CD4-positive, alpha-beta T cell treated with Interleukin-17A for 4 hours (primary cell): ENCODE measurements at places on chromosomes 16 and 17.

GRCh38 chr17:80318166-80318565 lies 57.5 kb downstream of the RNF213 start:
- no peak for DNase-seq

GRCh38 chr16:19294156-19294649 lies 8.7 kb downstream of the CLEC19A start:
- no peak for DNase-seq

DNA sequence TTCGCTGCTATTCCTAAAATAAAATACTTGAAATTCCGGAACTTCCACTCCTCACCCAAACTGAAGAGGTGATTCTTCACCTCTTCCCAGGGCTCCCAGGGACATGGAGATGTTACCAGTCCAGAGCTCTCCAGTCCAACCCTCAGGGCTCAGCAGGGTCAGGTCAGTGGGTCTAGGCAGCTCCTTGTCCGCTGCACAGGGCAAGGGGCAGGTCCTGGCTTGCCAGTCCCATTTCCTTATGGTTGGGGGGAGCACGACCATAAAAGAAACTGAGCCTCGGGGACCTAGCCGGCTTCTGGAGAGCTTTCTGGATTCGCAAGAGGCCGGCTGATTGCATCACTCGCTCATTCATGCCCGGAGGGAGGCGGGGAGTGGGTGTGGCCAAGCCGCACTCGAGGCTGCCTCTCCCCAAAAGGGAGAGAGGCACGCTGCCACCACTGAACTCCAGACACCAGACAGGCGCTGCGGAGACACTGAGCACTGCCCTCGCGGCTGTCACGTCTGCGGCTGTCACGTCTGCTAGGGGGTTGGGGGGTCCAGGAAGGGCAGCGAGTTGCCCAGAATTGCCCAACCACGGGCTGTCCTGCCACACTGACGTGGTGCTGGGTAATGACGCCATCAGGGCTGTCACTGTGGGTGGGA lies 15.8 kb downstream of the SLC7A5 start:
- DNase-seq, result peak; percentile 94

DNA sequence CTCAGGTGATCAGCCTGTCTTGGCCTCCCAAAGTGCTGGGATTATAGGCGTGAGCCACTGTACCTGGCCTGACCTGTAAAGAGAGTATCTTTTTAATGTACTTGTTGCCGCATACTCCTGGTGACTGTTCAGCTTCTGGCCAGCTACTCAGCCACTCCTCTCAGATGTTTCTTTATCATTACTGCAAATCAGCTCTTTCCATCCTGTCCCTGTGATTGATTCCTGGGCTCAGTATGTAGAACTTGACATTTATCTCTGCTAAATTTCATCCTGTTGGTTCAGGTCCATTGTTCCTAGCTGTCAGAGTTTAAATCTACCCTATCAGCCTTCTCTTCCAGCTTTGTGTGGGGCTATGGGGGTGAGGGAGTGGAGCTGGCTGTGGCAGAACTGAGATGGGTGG lies 211.5 kb upstream of the ASIC2 start:
- DNase-seq, result no peak

- DNase-seq, result peak; percentile 78
Observed at GRCh38 chr16:89241187-89242007, 23.9 kb downstream of the ZNF778 start.

GRCh38 chr17:81080019-81080418 lies 45.1 kb downstream of the BAIAP2 start:
- DNase-seq, result no peak

DNA sequence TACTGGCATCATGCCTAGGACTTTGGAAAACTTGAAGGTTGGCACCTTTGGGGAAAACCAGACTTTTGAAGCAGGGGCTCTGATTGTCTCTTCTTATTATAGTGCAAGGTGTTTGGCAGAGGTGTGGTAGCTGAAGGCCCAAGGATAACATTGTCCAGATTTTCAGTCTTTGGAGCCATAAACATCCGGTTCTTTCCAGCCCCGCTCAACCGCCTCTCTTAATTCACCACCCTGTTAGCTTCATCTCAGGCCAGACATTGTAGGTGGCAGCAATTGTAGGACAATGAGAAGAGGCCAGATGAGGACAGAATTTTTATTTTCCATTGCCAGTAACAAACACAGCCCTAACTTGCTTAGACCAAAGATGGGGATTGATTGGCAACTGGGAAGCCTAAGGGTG lies 649.8 kb downstream of the MAF start:
- DNase-seq, result no peak
